ENCODE measurements at places on chromosomes 5 and 9.
A peak's percentile ranks its signal among the peaks of the same experiment; 100 is the strongest.

DNA sequence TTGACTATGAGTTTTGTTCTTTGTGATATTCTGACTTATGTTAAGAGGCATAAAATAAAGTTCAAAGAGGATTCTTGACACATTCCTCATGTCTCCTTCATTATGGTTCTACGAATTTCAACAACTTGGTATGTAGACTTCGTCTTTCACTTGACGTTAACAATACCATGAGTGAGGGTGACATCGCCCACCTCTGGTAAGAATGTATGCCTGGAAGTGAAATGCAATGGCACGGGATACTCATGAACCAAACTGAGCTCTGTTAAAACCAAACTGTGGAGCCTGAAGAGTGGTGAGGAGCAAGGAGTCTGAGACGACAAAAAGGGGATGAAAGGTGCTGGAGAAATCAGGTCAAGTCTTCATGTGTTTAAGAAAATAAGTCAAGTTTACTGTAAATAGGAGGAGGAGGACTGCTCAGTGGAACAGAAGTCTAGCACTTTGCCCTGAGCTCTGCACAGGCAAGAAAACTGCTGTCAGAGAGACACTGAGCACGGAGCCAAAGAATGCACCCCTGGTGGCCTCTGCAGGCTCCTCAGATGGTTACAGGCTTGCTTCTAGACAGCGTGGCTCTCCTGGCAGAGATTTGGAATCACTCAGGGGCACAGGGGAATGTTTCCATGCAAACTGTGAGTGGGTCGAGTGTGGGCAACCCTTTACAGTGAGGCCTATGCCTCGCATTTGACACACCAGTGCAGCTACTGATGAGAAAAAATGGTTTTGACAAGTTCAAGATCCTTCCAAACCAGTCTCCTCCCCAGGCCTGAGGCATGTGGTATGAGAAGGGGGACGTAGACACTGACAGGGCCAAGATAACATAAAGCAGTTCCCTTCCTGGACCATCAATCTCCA lies 470.1 kb downstream of the IRX1 start:
- no peak for DNase-seq

GRCh38 chr5:91171322-91171721 lies 211.8 kb downstream of the ARRDC3 start:
- DNase-seq, result no peak

GRCh38 chr9:127282611-127283010 lies 18.0 kb downstream of the GARNL3 start:
- DNase-seq, result no peak

DNA sequence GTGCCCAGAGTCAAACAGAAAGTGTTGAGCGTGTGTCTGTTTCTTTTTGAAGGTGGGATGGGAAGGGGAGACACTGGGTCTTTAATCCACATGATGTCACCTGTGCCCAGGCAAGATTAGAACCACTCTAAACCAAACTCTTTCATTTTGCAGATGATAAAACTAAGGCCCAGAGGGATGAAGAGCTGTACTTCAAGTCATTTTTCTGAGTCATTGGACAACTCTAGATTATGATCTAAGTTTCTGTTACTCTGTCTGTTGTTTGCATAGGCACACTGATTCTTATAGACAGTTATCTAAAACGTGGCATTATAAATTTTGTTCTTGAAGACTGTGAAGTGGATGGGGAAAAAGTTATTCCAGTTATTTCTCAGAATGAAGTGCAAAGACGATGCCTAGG lies 48.8 kb downstream of the MAST4 start:
- no peak for DNase-seq

GRCh38 chr9:112009656-112010055 lies 113.0 kb downstream of the UGCG start:
- no peak for DNase-seq

DNA sequence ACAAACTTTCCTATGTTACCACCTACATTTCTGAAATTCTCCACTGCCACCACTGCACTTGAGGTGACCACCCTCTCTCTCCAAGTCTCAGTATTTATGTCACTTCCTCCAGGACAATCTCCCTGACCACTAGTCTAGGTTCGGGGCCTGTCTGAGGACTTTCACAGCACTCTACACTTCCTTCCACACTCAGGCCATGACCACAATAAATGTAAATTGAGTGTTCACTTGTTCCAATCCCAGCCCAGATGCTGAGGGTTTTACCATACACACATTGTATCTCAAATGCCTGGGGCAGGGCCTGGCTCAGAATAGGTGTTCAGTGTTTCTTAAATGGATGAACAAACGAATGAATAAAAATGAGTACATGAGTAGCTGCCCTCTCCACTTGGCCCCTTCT lies 26.9 kb upstream of the CCNG1 start:
- DNase-seq, result no peak

DNA sequence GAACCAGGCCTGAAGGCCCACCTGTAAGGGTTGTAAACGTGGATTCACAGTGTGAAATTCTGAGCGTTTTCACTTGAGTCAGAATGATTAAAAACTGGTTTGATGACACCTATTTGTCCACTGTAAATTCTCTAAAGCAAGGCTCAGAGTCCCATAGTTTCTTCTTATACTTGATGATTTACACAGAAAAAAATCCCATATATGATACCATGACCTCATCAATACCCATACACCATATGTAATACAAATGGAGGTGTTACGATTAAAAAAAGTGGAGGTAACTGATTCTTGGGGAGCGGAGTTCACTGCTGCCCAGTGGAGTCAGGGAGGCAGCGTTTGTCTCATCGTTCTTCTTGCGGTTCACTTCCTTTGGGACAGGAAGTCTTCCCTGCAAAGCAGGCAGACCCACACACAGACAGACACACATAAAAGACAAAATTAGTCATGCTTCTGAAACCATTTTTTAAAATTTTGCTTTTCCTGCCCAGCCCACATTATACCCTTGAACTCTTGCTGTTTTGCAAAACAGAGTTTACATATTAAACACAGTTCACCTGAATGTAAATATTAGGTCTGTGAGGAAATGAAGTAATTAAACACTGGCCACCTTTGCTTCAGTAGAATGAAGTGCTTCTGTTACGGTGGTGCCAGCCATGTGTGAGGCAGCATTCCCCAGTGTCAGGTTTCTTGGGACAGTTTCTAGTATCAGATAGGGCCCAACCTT lies 26.2 kb downstream of the NREP start:
- peak; percentile 56 for DNase-seq

DNA sequence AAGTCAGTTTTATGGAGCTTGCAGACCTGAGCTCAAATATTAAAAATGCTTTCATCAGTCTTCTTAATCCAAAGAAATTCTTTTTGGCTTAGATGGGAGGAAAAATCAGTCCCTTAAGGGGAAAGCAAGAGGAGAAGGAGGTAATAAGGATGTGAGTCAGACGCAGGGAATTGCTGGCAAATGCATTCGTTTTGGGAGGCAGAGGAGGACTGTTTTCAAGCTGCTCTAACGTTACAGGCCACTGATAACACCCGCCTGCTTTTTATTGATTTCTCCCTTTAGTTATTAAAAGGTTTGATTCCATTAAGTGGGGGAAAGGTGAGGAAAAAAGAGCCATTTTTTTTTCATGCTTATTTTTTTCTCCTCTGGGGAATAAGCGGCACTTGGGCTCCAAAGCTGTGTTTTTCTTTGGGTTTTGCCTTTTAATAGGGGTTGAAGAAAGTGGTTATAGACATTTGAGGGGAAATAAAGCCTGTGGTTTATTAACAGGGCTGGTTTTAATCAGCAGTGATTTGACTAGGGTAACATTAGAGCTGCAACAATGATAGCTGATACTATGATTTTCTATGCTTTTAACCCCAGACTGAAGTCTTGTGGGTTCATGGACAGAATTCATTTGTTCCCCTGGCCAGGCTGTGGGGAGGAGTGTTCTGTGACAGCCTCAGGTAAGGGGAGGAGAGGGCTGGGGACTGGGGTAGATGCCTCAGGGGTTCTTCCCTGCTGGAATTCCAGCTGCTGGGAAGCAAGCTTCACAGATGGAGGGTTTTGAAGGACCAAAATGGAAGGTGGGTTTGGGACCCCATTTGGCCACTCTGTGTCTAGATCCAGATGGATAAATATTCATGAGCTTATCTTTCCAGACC lies 225.2 kb downstream of the GAS1 start:
- peak; percentile 77 for DNase-seq

DNA sequence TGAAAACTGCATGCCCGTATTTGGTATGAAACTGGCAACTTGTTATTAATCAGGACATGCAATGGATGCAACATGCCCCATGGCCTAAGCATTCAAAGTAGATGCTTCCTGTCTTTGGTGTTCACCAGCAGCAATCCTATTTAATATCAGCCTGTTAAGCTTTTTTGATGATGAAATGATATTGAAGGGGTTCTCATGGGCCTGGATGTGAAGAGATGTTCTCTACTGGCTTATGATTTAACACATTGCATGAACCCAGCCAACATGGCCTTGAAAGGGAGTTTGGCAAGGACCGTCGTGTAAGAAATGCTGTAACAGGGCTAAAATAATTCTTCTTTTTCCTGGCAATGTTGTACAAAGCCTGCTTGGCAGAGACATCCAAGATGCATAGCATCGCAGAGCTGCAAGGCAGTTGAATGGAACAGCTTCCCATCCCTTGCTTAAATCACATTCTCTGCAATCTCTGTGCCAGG lies 111.2 kb downstream of the SMARCA2 start:
- DNase-seq, result no peak

GRCh38 chr5:34858790-34859189 lies 19.8 kb downstream of the TTC23L start:
- DNase-seq, result no peak

- peak; percentile 60 for DNase-seq
Measured at GRCh38 chr5:59760785-59761348, 132.7 kb downstream of the PDE4D start.

DNA sequence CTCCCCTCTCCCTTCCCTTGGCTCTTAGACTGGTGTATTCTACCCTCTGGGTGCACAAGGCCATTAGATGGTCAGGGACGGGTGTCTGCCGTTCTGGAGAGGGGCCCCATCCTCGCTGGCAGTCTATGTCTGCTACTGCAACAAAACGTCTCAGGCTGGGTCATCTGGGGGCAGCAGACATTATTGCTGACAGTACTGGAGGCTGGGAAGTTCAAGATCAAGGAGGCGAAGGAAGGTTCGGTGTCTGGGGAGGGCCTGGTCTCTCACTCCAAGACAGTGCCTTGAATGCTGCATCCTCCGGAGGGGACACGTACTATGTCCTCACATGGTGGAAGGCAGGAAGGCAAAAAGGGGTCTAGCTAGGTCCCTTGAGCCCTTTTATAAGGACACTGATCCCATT lies 93.4 kb upstream of the COL5A1 start:
- DNase-seq, result no peak

- peak; percentile 98 for DNase-seq
Measured at GRCh38 chr5:106094204-106094607, 1576.5 kb downstream of the EFNA5 start.

DNA sequence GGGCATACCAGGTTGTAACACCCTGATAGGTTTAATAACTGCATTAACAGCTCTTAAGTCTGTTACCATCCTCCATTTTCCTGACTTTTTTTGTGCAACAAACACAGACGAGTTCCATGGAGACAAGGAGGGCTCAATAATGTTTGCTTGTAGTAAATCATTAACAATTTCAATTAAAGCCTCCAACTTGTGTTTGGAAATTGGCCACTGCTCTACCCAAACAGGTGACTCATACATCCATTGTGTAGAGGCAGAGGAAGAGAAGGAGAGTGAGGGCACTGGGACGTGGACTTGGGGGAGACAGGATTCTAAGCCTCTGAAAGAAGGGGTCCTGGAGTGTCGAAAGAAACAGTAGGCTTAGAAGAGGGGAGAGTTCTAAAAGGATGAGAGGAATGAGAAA lies 213.6 kb upstream of the KCNN2 start:
- DNase-seq, result no peak

- no peak for DNase-seq
Measured at GRCh38 chr5:55986931-55987330, 7.8 kb downstream of the IL6ST start.

GRCh38 chr5:172216345-172216744 lies 22.4 kb downstream of the EFCAB9 start:
- DNase-seq, result no peak

DNA sequence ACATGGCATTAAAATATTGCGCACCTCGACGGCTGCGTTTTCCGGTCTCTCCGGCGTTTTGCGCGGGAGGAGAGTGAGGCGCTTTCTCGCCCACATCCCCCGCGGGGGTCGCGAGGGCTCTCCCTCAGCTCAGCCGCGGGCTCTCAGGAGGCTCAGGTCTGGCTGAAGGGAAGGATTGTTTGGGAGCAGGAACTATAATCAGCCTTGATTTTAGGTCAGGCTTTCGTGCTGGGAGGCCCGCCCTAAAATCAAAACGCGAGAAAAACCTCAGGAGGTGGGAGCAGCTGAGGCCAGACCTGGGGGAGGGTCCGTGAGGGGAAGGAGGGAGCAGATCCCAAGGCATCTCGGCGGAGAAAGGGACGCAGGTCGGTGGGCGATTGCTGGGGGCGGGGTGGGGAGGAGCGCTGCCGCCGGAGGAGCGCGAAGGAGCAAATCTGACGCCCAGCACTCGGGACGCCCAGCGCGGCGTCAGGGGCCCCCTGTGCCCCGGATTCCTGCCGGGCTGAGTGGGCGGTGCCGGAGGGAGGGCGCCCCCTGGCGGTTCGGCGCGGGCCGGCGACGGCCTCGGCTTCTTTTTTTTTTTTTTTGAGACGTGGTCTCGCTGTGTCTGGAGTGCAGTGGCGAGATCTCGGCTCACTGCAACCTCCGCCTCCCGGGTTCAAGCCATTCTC lies 18.7 kb upstream of the RNF130 start:
- peak; percentile 41 for DNase-seq

- DNase-seq, result no peak
Measured at GRCh38 chr9:129675620-129676019, 10.2 kb downstream of the PRRX2 start.
